ENCODE measurements at places on chromosomes 2 and 18.

DNA sequence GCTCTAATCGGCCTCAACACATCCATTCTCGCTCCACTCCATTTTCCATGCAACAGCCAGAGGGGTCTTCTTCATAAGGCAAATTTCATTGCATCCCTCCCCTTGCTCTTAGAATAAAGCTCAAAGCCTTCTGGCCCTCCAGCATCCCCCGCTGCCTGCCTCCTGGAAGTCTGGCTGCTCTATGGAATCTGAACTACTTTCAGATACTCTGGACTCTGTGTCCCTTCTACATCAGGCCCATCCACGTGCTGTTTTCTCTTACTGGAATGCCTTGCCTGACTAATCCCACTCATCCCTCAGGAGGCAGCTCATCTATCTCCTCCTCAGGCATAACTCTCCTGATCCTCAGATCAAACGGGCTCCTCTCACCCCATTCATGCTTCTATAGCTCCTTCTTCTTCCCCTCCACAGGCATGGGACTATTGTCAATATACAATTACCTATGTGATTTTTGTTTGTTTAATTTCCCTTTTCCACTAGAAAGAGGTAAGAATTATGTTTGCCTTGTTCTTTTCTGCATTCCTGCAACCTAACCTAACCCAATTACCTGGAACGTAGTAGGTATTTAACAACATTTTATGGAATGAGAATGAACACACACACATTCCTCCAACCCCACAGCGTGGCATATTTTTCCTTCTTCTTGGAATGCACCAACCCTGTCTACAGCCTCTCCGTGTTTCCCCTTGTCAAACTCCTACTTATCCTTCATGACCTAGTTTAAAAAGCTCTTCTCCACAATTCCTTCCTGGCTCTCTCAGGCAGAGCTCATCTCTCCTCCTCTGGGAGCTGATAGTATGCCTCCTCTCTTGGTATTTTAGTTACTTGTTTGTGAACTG, 49.5 kb downstream of the LBH start:
- DNase-seq: no peak

- DNase-seq: no peak
These were observed 37.9 kb upstream of the SMAD7 start for GRCh38 chr18:48988508-48989303.

- no peak for DNase-seq
These were observed 584.2 kb downstream of the SUCLG1 start for GRCh38 chr2:83874712-83875430.

GRCh38 chr2:50987616-50988313, 44.2 kb downstream of the NRXN1 start:
- no peak for DNase-seq

DNA sequence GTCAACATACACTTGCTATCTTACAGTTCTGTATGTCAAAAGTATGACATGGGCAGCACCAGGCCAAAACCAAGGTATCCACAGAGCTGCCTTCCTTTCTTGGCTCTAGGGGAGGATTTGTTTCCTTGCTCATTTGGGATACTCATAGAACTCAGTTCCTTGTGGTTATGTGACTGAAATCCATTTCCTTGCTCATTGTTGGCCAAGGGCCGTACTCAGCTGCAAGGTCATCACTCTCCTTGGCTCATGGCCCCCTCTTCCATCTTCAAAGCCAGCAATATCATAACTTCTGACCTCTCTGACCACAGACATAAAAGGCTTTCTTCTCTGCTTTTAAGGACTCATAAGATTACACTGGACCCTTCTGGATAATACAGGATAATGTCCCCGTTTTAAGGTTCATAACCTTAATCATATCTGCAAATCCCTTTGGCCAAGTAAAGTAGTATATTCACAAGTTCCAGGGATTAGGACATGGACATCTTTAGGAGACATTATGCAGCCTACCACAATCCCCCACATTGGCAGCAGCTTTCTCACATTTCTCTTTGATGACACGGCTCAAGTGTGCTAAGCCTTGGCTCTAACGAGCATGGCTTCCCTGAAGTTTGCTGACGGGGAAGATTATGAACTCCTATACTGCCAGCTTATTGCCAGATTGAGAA, 20.9 kb downstream of the TMEM237 start:
- no peak for DNase-seq

DNA sequence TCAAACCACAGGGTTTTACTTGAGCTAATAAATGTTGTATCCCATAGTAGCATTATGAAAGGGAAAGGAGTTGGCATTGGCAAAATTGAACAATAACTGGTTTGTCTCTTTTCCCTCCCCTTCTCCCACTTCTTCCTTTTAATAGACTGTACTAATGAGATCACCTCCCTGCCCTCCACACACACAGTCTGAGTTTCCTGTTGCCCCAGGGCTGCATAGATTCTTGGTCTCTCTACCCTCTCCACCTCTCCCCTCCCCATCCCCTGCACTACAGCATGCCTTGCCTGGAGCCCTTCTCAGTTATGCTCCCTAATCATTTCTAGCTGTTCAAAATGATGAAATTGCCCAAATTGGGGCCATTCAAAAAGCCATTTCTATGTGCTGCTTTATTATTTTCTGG, 37.2 kb upstream of the NEMP2 start:
- DNase-seq: no peak

- DNase-seq: no peak
These were observed at the start of gene NCK2 for GRCh38 chr2:105744909-105745853. Gene NCK2 (plus strand): TSS chr2:105744912. CDS start chr2:105855064, 110,152 bp downstream.

- DNase-seq: no peak
These were observed 11.9 kb downstream of the TEX51 start for GRCh38 chr2:126910637-126911036.

DNA sequence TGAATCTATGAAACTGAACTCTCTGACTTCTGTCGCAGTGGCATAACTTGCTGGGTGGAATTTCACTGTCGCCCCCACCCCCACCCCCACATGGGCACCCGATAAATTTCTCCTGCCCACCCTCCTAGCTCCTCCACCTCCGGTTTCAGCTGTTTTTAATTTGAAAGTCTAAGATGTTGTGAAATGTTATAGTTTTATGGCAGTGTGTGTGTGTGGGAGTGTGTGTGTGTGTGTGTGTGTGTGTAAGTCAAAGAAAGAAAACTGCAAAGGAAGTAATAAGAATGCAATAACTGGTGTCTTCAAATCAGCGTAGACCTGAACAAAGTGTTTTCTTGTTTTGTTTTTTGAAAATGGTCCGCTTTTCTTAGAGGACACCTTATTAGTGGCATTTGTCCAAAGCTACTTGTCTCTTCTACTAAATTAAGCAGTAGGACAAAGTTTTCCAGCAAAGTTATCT, 388 bp downstream of the DTNA start:
- DNase-seq: no peak

DNA sequence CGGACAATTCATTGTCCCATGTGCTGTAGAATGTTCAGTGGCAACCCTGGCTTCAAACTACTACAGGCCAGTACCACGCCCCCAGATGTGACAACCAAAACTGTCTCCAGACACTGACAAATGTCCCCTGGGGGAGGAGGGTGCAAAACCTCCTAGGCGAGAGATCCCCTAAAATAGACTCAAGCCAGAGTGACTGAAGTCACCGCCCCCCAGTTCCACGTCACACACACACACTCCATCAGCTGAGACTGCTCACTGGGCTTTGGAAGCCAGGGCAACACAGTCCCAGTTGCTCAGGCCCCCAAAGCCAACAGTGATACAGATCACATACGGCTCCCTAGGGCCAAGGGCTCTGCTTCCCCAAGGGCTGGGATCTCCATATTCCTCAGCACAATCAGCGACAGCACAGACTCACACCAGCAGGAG, 19.1 kb downstream of the HDAC4 start:
- DNase-seq: peak; percentile 23

DNA sequence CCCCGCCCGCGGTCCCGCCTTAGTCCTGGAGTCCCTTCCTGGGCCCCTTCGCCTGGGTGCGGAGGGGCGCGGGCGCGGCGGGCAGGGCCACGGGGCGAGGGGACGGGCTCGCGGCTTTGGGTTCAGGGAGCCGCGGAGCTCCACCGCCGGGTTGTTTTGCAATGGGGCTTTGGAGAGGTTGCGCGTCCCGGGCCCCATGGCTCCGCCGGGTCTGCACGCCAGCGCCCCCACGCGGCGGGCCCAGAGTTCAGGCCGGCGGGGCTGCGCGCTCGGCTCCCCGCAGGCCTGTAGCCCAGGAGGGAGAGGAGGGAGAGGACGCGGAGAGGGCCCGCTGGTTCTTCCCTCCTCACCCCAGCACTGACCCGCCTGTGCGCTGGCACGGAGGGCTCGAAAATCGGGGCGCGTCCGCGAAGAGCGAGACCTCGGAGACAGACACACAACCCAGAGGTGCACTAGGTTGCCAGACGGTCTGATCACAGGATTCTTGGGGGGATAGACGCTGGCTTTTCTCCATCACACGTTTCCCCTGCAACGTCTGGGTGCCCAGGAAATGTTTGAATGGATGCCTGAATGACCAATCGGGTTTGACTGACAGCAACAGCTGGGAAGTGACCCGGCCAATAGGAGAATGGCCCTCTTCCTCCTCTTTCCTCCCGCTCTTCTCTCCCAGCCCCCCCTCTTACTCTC, 4.9 kb upstream of the SIX2 start:
- no peak for DNase-seq

GRCh38 chr2:56474412-56475158, 290.8 kb downstream of the CCDC85A start:
- DNase-seq: no peak

DNA sequence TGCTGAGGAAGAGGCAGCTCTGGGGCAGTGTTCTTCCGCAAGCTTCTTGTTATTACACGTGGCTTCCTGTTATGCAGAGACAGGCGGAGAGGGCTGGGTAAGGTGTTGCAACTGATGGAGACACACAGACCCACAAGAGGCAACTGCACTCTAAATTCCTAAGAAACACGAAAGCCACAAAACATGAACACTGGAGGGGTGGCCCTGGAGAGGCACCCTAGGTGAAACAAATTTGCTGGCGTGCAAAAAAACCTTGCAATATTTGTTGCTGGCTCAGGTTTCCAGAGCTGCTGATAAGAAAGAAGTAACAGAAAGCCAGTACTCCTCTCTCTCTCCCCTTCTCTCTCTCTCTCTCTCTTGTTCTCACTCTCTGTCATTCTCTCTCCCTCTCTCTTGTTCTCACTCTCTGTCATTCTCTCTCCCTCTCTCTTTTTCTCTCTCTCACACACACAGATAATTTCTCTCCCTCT, 31.8 kb downstream of the ARHGAP25 start:
- peak; percentile 91 for DNase-seq

GRCh38 chr18:68991286-68991685, 193.4 kb downstream of the CCDC102B start:
- no peak for DNase-seq

DNA sequence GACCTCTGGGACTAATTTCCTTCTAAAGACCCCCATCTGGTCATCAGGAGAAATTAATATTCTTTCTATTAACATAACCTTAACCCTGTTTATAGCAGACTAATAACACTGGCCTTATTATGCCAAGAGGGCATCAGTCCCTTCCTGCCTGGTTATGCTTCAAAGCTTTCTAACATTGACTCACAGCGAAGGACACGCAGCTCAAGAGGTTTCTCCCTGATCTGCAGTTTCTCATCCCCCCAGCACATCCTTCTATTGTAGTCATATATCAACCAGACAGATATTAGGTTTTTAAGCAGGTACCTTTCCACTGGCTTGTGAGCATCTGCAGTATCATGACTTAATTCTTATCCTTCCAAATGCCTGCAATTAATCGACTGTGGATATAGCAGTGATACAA, 100.0 kb upstream of the CXCR4 start:
- no peak for DNase-seq

DNA sequence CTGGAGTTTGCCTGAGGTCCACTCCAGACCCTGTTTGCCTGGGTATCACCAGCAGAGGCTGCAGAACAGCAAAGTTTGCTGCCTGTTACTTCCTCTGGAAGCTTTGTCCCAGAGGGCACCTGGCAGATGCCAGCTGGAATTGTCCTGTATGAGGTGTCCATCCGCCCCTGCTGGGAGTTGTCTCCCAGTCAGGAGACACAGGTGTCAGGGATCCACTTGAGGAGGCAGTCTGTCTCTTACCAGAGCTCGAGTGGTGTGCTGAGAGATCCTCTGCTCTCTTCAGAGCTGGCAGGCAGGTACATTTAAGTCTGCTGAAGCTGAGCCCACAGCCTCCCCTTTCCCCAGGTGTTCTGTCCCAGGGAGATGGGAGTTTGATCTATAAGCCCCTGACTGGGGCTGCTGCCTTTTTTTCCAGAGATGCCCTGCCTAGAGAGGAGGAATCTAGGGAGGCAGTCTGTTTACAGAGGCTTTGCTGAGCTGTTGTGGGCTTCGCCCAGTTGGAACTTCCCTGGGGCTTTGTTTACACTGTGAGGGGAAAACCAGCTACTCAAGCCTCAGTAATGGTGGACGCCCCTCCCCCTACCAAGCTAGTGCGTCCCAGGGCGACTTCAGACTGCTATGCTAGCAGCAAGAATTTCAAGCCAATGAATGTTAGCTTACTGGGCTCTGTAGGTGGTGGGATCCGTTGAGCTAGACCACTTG, 34.7 kb downstream of the TFPI start:
- no peak for DNase-seq

DNA sequence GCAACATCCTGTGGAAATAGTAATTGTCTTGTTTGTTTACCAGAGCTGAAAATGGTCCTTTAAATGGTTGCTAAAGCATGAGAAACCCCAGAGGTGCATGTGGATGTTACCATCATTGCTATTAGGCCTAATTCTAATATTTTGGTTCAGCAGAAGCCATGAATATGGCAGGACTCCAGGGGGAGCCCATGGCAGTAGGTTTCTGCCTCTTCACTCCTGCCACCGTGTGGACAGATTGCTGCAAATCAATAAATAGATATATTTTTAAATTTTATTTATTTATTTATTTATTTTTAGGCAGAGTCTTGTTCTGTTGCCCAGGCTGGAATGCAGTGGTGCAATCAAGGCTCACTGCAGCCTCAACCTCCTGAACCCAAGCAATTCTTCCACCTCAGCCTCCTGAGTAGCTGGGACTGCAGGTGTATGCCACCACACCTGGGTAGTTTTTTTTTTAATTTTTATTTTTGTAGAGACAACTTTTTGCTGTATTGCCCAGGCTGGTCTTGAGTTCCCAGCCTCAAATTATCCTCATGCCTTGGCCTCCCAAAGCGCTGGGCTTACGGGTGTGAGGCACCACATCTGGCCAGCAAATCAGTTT, 54.9 kb upstream of the CAPN13 start:
- peak; percentile 35 for DNase-seq

DNA sequence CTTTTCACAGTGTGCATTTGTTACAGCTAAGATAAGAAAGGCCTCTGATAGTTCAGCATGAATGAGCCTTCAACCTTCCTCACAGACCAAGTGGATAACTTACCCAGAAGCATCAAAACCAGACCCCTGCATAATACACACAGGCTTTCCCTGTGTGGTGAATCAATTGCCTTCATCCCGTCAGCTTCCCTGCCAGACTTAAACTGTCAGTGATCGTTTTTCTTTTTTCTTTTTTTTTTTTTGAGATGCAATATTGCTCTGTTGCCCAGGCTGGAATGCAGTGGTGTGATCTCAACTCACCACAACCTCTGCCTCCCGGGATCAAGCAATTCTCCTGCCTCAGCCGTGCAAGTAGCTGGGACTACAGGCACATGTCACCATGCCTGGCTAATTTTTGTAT, 20.5 kb upstream of the SLC35F5 start:
- no peak for DNase-seq

DNA sequence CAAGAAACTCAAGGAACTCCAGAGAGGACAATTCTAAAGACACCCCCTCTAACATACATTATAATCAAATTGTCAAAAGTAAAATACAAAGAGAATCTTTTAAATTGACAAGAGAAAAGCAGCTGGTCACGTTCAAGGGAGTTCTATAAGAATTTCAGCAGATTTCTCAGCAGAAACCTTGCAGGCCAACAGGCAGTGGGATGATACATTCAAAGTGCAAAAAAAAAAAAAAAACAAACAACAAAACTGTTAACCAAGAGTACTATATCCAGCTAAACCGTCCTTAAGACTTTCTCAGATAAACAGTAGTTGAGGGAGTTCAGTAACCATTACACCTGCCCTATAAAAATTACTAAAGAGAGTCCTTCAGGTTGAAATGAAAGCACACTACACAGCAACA, 33.9 kb downstream of the CCDC138 start:
- DNase-seq: no peak
